Colonic mucosa (tissue), 4 donors: ENCODE measurements at places on chromosomes 1 and 21.
A peak's percentile ranks its signal among the peaks of the same experiment; 100 is the strongest.

GRCh38 chr1:51551081-51551480, 32.0 kb upstream of the EPS15 start:
- DNase-seq = no peak

DNA sequence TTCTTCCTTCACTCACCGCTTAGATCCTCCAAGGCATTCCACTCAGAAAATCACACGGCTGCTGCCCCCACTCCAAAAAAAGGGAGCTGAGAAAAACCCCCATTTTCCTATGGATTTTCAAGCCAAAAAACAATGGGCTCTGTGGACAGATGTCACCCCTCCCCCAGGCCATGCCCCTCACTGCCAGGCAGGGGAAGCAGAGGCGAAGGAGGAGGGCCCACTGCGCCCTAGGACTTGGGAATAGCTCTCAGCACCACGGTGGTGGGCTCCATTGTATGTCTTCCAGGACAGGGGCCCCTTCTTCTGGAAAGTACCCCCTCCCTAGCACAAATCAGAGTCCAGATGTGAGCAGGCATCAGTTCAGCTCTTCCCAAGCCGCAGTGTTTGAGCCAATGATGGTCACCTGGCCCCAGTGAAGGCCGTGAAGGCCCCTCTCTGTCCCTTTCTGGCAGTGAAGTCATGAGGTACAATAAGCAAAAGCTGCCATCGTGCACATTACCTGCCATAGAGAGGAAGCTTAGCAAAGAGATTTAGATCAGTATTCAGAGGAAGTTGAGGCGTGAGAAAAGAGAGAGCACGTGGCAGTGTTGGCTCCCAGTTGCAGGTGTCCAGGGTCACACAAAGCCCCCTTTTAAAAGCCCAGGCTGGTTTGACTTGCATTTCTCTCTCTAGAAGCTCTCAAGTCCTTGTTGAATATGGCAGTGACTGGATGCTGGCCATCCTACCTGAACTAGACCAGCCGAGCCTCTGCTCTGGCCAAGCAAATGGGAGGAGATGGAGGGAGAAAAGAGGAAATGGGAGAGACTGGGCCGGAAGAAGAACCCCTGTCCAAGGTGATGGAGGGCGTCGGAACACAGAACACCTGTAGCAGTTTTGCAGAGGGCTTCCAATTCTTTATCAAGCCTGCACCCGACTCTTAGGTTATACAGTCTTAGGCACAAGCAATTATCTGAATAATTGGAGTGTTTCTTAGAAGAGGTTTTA, 149.0 kb downstream of the TOMM20 start:
- no peak for DNase-seq

DNA sequence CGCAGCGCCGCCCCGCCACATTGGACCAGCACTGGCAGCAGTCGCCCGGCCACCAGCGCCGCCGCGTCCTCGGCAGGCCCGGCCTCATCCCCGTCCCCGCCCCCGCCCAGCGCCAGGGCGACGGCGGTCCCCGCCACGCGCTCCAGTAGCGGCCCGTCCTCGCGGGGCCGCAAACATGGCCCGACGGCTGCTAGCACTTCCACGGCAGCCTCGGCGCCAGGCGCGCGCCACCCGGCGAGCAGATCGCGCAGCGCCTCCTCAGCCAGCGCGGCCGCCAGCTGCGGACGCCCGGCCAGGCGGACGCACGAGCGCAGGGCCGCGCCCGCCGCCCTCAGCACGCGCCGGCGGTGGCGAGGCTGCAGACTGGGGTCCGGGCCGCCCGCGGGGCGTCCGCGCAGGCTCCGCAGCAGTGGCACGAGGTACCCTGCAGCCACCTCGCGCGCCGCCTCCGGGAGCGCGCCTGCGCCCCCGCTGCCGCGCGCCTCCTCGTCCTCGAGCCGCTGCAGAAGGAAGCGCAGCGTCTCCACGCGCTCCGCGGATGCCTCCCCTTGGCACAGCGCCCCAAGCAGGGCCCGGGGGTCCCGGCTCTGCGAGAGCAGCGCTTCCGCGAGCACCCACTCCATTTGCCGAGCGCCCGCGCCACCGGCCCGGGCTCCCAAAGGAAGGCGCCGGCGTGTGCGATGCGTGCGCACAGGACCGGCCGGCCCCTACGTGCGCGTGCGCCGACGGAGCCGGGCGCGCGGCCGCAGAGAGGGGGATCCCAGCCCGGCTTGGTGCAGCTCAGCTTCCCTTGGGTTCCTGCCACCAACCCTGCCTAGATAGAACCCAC, at the start of gene TARBP1:
Gene TARBP1 (minus strand): TSS at position 699 of the 829 bp plus-strand sequence. CDS start 76 bp downstream, at position 623.
- DNase-seq = peak; percentile 70

DNA sequence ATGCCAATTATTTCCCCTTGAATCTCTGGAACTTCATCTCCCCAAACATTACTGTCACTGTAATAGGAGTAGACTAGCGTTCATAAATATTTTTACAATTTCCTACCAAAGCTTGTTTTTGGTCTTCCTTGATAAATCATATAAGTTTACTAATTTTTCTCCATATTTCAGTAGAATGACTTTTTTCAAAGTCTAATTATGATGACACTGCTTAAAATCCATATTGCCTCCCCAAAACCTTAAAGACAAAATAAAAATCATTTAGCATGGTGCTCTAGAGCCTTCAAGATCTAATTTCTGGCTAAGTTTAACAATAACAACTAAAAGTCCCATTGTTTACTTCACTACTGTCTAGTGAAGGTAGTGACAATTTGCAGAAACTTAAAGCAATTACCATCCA, 474.2 kb upstream of the CHRM3 start:
- DNase-seq = no peak

DNA sequence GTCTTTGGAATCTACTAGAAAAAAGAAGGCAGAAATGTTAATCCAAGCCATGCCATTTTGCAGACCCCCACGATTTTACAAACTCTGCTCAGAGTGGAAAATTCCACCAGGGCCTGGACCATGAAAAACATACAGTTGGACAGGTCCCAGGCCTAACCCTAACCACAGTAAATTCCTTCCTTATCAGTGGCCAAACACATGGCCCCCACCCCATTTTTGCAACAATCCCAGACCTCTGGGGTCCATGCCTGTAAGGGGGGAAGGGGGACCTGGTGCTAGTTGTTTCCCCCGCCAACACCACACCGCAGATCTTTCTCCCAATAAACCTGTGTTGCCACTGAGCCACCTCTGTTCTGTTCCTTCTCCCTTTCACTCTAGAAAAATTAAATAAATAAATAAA, 1352.7 kb downstream of the AMY1C start:
- DNase-seq = no peak

DNA sequence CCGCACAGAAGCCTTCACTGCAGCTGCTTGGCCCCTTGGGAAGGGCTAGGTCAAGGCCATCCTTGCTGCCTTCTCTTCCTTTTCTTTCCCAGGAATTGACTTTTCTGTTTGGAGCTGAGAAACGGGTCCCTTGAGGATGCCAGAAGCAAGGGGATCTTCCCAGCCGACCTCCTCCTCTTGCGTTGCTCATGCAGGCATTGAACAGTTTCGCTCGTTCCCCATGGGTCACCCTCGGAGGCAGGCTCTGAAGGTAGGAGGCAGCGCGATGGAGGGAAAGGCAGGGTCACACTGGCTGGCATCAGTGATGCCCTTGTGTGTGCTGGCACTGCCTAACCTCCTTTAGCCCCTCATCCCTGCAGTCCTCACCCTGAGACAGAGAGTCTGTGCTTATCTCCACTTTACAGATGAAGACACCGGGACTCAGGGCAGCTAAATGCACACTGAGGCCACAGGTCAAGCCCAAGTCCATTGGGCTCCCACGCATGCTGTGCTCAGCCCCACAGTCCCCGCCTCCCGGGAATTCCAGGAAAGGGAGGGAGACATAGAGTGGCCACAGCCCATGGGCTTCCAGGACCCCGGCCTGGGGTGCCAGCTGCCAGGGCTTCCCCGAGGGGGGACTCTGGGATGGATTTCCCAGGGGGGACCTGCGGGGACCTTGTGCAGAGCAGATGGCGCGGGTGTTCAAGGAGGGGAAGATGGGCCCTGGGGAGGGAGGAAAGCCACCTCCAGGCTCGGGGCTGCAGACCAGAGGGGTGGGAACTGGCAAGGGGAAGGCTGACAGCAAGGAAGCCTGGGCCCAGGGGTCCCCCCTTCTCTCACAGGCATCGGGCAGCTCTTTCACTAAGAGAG, 90.2 kb downstream of the SPSB1 start:
- DNase-seq = no peak

DNA sequence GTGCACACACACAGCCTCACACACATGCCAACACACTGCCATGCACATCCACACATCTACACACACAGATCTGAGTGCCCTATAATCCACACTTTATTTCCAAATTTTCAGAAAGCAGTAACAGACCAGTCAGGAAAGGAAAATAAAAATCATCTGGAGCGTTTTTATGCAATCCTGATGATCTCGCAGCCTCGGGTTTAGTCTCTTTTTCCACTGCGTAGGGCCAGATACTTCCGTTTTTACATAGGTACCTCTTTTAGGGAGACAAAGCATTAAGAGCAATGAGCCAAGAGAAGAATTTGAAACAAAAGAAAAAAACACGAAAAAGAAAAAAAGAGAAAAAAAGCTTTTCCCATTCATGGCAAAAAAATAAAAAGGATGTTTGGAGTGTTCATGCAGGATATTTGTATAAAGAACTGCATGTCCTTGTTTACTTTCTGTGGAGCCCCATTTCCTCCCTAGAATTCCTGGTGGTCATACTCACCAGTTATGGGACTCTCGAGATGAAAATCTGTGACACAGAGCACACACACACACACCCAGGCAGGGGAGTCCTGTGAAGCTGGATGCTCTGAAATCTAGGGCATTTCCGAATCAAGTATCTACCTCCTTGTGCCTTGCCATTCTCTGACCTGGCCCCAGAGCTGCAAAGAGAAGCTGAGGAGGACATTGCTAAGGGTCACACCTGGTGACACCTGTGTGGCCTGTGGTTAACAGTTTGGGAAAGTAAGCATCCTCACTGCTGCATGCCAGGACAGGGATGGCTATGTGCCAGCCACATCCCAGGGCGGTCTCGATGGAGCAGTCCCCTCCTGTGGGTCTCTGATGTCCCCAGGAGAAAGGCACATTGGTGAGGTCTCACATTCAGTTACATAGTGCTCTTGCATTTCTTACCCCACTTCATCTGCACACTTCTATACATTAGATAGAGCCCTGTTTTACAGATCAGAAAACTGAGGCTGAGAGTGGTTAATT, 83.6 kb downstream of the RUNX1 start:
- no peak for DNase-seq
